ENCODE measurements at places on chromosomes 11 and 22.

- DNase-seq, result no peak
These were observed 267.2 kb downstream of the NTM start for GRCh38 chr11:131637469-131638175.

DNA sequence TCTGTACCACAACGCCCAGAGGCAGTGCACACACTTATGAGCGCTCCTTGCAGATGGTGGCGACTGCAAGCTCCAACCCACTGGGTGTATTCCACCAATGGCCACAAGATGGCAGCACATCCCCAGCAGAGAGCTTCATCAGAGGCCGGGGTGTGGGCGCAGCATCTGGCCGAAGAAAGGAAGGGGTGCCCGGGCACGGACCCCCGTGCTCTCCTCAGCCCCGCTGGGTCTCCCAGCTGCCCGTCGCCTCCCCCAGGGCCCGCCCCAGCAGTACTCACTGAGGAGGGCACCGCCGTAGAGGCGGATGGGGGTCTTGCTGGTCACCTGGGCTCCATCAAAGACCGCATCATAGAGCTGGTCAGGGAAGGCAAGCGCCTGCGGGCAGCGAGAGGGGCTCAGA, 14.2 kb downstream of the TP53I11 start:
- DNase-seq, result peak; percentile 92

DNA sequence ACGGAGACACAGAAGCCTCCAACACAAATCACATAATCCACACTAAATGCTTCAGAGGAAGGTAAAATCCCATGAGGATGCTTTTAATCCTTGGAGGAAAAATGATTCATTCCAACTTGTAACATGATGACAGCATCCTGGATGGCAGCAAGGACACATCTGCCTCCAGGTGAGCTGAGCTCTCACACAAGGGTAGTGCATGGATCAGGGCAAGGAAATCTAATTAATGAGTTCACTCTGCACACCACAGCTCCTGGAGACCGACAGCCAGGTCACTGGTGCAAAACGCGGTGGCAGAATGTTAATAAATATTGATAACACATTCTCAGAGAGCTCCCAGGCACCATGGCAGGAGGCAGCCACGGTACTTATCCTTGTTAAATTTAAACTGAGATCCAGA, 40.3 kb upstream of the CYP2D6 start:
- DNase-seq, result no peak

DNA sequence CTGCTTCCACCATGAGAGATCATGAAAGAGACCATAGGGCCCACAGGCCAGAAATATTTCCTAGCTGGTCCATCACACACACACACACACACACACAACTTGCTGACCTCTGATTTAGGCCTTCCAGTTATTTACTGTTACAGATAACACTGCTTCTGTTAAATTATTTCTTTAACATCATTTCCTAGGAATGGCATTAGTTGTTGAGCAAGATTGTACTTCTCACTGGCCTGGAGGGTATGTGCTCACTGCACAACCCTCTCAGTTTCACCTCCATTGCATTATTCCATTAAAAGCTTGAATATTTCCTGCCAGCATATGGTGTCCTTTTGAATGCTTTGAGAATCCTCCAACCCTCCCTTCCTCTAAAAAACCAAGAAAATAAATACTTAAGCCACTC, 104.4 kb downstream of the MICAL2 start:
- DNase-seq, result peak; percentile 34

DNA sequence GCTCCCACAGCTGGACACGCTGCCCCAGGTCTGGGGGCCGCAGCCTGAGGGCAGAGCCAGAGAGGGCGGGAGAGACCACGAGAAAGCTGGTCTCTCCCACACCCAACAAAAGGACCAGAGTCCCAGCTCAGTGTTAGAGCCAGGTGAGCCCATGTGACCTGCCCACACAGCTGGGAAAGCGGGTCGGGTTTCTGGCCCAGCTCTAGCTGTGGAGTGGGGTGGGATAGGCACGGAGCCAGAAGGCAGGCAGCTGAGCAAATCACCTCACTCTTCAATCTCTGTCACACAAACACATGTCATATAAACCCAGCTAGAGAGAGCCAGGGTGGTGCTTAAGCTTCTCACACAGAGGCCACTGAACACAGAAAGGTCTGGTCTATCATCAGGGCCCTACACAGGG, 7.8 kb upstream of the EIF3D start:
- no peak for DNase-seq

DNA sequence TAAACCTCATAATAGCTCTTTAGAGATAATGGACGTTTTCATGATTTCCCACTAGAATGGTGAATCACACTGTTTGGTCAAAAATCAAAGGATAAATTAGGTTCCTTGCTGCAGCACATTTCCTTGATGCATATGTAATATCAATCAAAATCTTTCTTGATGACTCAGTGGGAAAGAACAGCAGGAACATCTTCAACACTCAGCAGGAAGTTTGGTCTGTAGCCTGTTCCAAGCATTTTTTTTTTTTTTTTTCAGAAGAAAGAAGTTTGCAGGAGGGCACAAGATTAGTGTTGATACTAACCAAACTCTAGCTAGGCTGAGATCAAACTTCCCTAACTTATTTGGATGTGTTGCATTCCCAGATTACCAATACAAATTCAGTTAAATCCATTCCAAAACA, 1529.8 kb downstream of the FAM181B start:
- no peak for DNase-seq

GRCh38 chr11:92302770-92303169, 78.2 kb downstream of the FAT3 start:
- DNase-seq, result no peak

GRCh38 chr11:93967258-93967657, 53.9 kb upstream of the HEPHL1 start:
- no peak for DNase-seq

GRCh38 chr22:48423481-48423911, 1404.2 kb downstream of the BRD1 start:
- no peak for DNase-seq

DNA sequence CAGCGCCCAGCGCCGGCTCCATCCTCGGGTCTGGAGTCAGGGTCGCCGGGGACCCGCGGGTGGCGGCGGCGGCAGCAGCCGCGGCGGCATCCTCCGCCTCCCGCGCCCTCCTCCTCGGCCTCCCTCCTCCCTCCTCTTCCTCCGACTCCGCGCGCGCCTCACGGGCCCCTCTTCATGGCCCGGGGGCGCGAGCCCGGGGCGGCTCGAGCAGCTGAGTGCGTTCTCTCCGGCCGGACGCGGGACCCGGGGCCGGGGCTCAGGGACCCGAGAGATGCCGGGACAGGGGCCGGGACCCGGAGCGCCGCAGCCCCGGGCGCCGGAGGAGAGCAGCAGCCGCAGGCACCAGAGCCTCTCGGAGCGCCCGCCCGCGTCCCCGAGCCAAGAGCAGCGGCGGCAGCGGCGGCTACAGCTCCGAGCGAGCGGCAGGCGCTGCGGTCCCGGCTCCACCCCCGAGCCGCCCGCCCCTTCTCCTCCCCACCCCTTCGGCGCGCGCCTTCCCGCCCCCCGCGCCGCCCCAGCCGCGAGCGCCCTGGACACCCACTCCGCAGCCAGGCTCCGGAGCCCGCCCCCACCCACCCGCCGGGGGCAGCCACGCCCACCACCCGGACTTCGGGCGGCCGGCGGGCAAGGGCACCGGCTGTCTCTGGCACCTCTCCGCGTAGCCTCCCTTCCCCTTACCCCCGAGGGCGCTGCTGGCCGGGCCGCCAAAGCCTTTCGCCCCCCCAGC, at the start of gene CHST1:
Gene CHST1, minus strand, starts transcription at position 417 of the 727 bp plus-strand sequence. CDS start 14,699 bp downstream, outside the sequence.
- DNase-seq, result peak; percentile 31

DNA sequence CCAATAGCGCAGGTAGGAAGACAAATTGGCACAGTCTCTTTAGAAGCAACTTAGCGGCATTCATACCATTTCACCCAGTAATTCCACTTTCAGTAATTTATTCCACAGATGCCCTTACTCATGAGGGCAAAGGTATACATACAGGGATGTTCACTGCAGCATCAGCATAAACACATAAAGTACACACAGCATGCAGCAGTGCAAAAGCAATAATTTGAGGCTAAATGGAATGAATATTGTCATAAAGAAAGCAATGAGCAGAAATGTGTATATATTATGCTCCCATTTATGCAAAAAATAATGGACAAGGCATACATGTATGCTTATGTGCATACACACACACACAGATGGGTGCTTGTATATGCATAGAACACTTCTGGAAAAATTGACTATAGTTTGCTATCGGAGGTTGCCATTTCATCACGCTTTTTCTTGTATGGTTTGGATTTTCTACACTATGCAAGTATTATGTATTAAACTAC, 50.2 kb downstream of the TECTA start:
- DNase-seq, result no peak

- DNase-seq, result no peak
These were observed 119.1 kb downstream of the MN1 start for GRCh38 chr22:27682437-27682836.

DNA sequence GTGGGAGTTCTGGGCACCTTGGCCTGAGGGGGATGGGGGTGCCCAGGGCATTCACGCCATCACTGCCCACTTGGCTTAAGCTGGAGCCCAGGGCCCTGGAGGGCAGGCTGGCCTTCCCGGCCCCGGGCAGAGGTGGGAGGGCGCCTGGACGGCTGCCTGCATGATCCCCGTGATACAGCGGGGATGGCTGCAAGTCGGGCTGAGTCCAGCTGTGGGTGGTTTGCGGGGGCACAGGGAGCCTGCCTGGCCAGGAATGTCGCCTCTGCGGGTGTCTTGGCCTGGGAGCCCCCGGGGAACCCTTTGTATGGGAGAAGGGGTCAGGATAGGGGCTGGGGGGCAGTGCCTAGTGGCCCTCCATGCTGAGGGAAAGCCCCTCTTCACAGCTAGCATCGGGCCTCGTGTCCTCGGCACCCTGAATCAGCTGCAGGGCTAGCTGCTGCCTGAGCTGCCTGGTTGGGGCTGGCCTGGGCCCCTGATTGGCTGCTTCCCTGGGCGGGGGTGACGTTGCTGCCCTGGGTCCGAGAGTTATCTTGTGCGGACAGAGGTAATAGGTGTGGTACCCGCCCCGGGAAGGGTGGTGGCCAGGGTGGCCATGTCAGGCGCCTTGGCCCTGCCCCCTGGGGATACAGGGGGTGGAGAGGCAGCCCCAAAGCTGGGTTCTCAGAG, 8.3 kb downstream of the BRSK2 start:
- DNase-seq, result no peak

- DNase-seq, result no peak
These were observed 5.0 kb upstream of the RASL10A start for GRCh38 chr22:29320546-29320945.

GRCh38 chr11:62980133-62980760, 4.5 kb downstream of the SLC22A6 start:
- DNase-seq, result peak; percentile 12

- DNase-seq, result no peak
These were observed 10.6 kb downstream of the BCO2 start for GRCh38 chr11:112185883-112186282.

- peak; percentile 82 for DNase-seq
These were observed 519 bp downstream of the ARRB1 start for GRCh38 chr11:75350743-75351540.

GRCh38 chr11:134849833-134850232, 437.8 kb upstream of the B3GAT1 start:
- no peak for DNase-seq

DNA sequence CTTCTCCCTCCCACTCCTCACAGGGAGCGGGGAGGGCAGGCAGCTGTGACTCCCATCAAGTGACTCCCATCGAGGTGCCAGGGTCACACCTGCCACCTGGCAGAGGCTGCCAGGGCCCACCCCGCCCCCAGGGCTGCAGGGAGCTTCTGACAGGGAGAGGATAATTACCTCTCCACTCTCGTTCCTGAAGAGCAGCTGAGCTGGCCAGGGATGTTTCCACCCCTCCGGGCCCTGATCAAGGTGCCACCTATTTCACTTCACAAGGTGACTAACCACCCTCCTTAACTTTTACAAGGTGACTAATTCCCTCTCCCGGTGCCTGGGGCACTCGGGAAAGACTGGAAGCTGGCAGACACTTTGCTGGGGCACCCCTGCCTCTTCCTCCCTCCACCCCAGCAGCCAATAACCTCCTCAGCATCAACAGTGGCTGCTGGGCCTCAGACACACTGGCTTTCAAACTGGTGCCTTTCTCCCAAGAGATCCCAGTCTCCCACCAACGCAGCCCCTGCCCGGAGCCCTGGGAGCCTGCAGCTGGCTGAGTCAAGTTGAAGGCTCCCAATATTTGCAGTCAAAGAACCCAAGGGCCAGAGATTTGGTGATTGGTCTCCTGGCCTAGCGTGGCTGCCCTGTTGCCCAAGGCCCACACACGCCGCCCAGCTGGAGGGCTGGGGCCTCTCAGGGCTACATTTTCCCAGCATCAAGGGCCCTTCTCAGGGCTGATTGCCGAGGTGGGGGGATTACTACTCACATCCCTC, 22.0 kb upstream of the MYRF start:
- no peak for DNase-seq

- DNase-seq, result peak; percentile 18
These were observed 6.6 kb downstream of the TREH start for GRCh38 chr11:118672846-118673245.

GRCh38 chr22:37657590-37658132, 862 bp upstream of the PDXP start:
- DNase-seq, result no peak

DNA sequence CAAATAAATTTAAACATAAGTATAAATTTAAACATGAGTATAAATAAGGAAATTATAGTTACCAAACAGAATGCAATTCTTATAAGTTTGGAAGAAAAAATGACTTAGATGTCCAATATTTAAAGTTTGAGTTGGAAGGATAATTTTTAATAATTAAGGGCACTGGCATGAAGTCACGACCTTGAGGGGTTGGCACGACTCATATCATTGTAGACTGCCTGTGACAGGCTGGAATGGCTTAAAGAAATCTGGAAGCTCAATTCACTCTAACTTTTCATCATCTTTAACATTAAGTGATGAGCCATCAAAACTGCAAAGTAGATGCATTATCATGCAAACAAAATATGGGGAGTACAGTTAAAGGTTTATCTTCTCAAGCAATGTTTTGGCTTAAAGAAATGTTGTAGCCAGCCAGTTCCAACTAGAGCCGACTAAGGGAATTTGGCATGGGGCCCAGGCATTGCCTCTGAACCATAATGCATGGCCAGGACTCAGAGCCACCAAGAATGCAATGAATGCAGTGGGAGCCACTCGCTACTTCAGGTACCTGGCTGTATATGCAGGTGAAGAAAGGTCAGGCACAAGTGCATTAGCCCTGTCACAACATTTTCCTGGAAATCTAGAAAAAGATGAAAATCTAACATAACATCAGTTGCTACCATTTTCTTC, 33.4 kb downstream of the PGR start:
- DNase-seq, result no peak
